ENCODE measurements at places on chromosomes 2 and 18.
A peak's percentile ranks its signal among the peaks of the same experiment; 100 is the strongest.

DNA sequence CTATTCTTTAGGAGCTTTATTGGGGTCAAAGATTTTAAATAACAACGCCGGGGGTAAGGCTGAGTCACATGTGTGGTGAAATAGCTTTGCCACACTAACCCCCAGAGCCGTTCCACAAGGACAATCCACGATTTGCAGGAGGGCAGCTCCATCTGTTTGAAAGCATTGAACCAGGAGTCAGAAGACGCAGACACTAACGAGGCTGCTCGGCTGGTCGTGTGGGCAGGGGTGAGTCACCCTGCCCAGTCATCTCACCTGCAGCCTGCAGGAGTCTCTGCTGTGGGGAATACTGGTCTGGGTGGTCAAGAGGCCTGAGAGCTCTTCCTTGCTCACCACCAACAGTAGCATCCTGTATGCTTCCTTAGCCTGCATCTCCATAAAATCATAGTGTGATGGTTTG lies 149.2 kb upstream of the NCK2 start:
- no peak for DNase-seq

GRCh38 chr2:219736209-219736608 lies 108.8 kb downstream of the SLC4A3 start:
- peak; percentile 80 for DNase-seq

GRCh38 chr2:28164280-28164801 lies 228.3 kb upstream of the FOSL2 start:
- no peak for DNase-seq

- DNase-seq = no peak
Measured at GRCh38 chr2:241741016-241741415, 6.6 kb downstream of the D2HGDH start.

- no peak for DNase-seq
Measured at GRCh38 chr2:117118994-117119393, 695.5 kb upstream of the DDX18 start.

DNA sequence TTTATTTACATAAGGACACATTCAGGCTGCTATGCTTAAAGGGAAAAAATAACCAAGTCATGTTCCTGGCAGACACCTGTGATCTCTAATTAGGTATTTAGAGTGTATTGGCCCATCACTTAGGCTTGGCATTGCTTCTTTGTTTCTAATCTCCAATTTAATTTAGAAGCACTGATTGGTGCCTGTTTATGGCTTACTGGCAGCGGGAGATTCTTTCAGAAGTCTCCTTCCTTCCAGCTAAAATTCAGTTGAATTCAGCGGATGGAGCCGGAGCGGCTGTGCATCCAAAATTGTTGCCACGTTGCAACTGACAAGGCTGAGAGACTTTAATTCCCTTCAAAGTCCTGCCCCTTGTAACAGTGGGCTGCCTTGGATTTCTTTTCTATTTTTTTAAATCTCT lies 66.5 kb downstream of the VWA3B start:
- DNase-seq = no peak

- DNase-seq = no peak
Measured at GRCh38 chr2:18899725-18900124, 310.4 kb upstream of the NT5C1B start.

- no peak for DNase-seq
Measured at GRCh38 chr18:49365346-49365745, 95.1 kb downstream of the DYM start.

- DNase-seq = no peak
Measured at GRCh38 chr2:86466306-86466705, 25.1 kb downstream of the KDM3A start.

GRCh38 chr18:39685303-39685902 lies 2119.8 kb upstream of the CELF4 start:
- peak; percentile 69 for DNase-seq

GRCh38 chr2:205762881-205763280 lies 80.6 kb downstream of the NRP2 start:
- no peak for DNase-seq

GRCh38 chr2:190578158-190579057 lies 43.9 kb upstream of the NEMP2 start:
- DNase-seq = no peak
